ENCODE measurements at places on chromosomes 3 and 15.
A peak's percentile ranks its signal among the peaks of the same experiment; 100 is the strongest.

GRCh38 chr15:47661661-47662180 lies 55.6 kb upstream of the SEMA6D start:
- DNase-seq: no peak

GRCh38 chr3:179832333-179832854 lies 179.6 kb downstream of the USP13 start:
- DNase-seq: no peak

DNA sequence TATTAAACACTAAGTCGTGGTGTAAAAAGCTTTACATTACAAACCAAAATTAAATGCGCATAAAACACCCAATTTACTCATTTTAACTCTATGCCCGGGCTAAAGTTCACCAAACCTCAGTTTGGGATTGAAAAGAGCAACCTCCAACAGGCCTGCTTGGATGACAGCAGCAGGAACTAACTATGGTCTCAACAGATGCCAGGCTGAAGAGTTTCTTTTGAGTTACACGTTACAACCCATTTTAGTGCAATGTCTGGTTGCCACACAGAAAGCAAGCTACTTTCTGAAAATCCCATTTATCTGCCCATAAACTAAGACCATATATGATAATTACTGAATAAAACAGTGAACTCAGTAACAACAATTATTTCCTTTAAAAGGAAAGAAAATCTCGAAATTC lies 2.2 kb downstream of the SATB1 start:
- no peak for DNase-seq

GRCh38 chr3:122984007-122984406 lies 43.6 kb downstream of the SEMA5B start:
- no peak for DNase-seq

DNA sequence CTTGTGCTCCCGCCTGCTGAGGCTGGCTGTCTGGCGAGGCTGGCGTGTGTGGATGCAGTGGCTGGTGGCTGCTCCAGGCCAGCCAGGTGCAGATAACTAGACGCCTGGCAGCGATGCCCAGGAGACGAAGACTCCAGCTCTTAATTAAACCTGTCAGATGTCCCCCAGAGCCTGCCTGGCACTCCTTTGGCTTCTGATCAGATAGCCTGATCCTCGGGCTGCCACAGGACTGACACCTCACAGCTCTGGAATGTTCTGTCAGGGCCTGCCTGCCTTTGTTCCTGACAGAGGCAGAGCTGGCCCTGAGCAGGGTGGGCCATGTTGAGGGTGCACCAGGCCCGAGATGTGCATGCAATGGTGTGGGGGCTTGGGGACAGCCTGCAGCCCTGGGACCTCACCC lies 36.5 kb downstream of the PLXNA1 start:
- DNase-seq: no peak

DNA sequence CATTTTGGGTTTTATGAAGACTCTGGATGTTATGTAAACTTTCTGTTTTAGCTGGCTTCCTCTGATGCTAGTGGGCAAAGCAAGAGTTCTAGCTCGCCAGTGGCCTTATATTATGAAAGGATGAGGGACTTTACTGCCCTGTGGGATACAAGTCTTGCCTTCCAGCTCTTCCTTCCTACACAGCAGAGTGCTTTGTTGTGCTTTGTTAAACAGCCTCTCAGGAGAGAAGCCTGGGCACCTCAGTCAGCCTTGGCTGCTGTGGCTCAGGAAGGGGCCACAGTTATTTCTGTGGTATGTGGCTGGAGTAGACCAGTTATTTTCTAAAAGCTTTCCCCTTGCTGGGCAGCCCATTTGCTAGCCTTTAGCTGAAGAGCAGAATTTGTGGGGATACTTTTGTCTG lies 69.5 kb upstream of the SUCLG2 start:
- DNase-seq: no peak

DNA sequence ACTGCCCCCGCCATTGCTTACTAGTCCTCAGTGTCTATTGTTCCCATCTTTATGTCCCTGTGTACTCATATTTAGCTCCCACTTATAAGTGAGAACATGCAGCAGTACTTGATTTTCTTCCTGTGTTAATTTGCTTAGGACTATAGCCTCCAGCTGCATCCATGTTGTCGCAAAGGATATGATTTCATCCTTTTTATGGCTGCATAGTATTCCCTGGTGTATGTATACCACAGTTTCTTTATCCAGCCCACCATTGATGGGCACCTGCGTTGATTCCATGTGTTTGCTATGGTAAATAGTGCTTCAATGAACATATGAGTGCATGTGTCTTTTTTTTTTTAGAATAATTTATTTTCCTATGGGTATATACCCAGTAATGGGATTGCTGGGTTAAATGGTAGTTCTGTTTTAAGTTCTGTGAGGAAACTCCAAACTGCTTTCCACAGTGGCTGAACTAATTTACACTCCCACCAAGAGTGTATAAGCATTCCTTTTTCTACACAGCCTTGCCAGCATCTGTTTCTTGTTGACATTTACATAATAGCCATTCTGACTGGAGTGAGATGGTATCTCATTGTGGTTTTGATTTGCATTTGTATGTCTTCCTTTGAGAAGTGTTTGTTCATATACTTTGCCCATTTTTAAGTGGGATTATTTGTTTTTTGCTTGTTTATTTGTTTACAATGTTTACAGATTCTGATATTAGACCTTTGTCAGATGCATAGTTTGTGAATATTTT lies 53.7 kb downstream of the GALK2 start:
- DNase-seq: no peak

DNA sequence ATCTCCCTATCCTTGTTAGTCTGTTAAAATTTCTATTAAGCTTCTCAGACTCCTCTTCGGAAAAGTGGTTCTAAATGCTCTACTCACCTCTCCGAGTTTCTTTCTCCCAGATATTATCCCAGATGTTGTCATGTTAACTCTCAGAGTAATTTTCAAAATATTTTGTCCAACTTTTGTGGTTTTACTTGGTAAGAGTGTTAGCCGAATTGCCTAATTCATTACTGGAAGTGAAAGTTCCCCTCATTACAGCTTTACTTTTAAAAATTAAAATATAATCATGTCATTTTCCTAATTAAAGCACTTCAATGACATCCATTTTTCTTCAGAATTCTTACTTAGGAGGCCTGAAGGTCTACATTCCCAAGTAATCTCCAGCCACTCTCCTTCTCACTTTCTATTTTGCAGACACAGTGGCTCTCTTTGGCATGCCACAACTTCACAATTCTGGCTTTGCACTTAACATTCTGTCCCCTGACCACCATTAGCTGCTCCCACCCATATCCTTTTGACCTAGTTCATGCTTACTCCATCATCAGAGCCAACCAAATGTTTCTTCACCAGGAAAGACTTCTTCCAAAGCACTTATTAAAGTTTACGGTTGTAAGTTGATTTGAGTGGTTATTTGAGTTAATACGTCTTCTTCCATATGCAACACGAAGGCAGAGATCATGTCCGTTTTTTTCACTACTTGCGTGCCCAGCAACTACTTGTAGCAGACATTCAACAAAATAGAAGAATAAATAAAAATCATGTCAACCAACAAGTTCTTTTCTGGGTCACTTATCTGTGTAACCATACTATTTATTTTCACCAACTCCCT lies 10.2 kb upstream of the TIPARP start:
- no peak for DNase-seq

- DNase-seq: peak; percentile 81
Measured at GRCh38 chr15:33425142-33425541, 114.4 kb downstream of the RYR3 start.

DNA sequence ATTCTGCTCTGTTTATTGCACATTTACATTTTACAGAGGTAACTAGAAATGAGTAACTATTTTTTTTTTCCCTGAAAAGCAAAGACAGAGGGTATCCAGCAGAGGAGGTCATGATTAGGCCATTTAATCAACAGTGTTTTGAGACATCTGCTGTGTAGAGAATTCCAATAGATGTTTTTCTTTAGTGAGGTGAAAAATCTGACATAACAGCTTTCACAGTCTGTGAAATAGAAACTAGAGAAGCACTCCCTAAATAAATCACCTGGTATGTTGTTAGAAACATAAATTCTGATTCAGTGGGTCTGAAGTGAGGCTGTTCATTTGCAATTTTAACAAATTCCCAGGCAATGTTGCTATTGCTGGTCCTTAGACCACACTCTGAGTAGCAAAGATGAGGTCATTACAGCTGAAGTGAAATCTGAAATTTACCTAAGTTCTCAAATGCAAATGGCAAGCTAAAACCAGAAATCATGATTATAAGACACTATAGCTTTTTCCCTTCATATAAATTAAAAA lies 329.2 kb upstream of the LRRC3B start:
- no peak for DNase-seq

GRCh38 chr15:31974154-31974794 lies 56.0 kb upstream of the CHRNA7 start:
- no peak for DNase-seq

GRCh38 chr3:17333446-17333845 lies 409.0 kb downstream of the TBC1D5 start:
- DNase-seq: no peak

DNA sequence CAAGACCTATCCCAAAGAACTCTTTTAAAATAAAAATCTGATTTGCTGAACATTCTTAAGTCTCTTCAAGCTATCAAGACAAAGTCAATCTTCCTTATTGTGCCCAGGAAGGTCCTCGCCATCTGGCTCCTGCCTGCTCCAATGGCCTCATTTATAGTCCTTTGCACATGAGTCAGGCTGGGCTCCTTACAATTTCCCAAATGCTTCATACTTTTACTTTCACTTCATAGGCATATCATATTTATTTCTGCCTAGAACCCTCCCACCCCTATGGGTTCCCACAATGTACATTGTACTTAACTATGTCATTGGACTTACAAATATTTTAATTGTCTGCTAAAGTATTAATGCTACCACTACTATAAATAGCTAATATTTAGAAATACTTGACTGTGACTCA lies 9.1 kb downstream of the THRB start:
- DNase-seq: no peak

Measured in epithelial cell of prostate (primary cell).